ENCODE measurements at places on chromosomes 2 and 18.

- DNase-seq = no peak
Observed at GRCh38 chr2:212176151-212176550, 362.5 kb downstream of the ERBB4 start.

DNA sequence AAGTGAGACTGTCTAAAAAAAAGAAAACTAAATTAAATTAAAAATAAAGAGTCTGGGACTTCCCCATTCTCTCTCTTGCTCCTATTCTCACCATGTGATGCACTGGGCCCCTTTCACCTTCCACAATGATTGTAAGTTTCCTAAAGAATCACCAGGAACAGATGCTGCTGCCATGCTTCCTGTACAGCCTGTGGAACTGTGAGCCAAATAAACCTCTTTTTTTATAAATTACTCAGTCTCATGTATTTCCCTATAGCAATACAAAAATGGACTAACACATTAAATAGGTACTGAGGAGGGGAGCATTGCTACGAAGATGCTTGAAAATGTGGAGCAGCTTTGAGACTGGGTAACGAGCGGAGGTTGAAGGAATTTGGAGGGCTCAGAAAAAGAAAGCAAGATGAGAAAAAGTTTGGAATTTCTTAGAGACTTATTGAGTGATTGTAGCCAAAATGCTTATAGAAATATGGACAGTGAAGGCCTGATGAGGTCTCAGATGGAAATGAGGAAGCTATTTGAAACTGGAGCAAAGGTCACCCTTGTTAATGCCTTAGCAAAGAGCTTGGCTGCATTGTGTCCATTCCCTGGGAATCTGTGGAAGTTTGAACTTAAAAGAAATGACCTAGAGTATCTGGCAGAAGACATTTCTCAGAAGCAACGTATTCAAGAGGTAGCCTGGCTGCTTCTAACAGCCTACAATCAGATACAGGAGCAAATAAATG, 128.7 kb downstream of the EIPR1 start:
- DNase-seq = no peak

DNA sequence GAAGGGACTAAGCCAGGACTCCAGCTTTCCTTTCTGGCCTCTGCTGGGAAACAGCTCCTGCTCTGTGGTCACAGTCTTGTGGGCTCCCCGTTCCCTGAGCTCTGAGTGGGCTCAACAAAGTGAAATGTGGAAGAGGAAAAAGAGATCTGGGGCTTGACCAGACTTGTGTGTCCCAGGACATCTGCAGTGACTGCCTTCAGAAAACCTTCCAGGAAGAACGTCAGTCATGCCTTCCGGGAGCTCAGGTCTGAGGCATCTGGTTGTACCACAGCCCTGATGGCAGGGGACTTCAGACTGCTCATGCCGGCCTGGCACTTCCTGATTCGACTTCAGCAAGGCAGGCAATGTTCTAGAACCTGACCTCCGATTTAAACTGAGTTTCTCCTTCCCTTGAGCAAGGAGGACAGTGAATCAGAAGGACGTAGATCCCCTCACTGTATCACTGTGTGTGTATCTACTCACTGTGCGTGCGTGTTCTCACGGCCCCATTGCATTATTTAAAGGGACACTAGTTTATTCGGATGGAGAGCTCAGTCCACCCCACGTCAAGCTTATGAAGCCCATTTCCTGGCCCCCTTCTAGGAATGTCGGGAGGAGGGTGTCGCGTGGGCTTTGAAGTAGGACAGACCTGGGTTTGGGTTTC, 548 bp upstream of the FBLN7 start:
- DNase-seq = peak; percentile 41

GRCh38 chr2:45841752-45842407, 190.4 kb downstream of the PRKCE start:
- no peak for DNase-seq

DNA sequence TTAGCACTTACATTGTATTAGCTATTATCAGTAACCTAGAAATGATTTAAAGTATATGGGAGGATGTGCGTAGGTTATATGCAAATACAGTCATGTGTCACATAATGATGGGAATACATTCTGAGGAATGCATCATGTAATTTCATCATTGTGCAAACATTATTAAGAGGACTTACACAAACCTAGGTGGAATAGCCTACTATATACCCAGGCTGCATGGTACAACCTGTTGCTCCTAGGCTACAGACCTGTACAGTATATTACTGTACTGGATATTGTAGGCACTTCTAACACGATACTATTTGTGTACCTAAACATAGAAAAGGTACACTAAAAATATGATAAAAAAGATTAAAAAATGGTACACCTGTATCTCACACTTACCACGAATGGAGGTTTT, 7.9 kb downstream of the RIF1 start:
- no peak for DNase-seq

DNA sequence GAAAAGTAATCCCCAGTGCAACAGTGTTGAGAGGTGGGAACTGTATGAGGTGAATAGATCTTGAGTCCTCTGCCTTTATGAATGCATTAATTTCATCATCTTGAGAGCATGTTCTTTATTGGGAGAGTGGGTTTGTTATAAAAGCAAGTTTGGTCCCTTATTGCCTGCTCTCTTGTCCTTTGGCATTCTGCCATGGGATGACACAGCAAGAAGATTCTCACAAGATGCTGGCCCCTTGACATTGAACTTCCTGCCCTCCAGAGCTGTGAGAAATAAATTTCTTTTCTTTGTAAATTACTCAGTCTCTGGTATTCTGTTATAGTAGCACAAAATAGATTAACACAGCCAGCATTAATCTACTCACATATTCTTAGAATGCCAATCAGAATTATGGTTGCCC, 108.6 kb downstream of the EHBP1 start:
- no peak for DNase-seq

DNA sequence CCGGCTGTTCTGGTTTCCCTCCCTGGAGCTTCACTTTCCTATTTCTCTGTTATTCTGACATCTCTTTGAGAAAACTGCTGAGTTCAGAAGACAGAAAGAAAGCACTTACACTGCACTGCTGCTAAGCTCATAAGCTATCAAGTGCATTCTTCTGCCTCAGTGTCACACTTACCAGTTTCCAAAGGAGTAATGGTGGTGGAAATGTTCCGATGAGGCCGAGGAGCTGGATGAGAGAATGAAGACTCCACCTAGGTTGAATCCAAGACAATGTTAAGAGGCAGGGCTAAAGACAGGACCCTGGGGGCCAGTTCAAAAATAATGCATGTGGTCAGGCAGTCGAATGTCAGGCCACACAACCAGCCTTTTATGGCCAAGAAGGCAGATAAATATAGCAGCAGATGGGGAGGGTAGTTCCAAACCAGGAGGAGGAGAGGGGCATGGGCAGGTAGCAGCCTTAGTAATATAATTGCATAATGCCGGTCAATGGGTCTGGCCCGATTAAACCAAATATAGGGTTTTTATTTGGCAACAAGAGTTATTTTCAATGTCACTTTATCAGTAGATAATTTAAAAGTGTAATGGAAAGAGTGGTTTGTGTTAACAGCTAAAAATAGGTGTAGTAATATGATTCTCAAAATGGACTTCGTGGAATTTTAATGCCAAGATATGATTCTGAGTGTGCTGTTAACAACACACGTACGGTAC, at the start of gene MYOM1:
TSS of gene MYOM1 (minus strand) at position 338 of the 705 bp plus-strand sequence. CDS start 4,745 bp downstream, outside the sequence.
- DNase-seq = no peak

- DNase-seq = no peak
Observed at GRCh38 chr18:3710712-3711301, 260.8 kb downstream of the TGIF1 start.

GRCh38 chr2:229815858-229816257, 101.5 kb upstream of the DNER start:
- no peak for DNase-seq

GRCh38 chr2:121316986-121317385, 32.0 kb upstream of the TFCP2L1 start:
- no peak for DNase-seq
